ENCODE measurements at places on chromosomes 16 and 17.

DNA sequence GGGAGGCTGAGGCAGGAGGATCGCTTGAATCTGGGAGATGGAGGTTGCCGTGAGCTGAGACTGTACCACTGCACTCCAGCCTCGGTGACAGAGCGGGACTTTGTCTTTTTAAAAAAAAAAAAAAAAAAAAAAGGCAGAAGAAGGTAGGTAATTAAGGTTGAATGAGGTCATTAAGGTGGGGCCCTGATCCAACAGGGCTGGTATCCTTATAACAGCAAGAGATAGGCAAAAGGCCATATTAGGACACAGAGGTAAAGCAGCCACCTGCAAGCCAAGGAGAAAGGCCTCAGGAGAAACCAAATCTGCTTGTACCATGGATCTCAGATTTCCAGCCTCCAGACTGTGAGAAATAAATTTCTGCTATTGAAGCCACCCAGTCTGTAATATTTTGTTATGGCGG, 60.3 kb downstream of the SPAG9 start:
- DNase-seq, result no peak

DNA sequence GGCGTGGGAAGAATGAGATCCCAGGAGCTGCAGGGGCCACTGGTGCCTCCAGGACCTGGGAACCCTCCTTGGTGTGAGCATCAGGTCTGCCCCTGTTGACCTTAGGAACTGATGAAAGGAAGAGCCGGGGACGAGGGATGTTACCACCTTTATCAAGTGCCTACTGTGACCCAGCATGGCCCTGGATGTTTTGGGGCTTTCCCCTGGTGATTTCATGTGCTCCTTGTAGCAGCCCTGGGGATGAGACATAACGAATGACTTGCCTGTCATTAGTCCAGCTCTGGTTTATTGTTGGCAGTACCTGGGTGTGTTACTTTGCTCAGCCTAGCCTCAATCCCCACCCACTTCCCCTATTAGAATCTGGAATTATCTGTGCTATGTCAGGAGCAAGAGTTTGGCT, 39.9 kb downstream of the WSCD1 start:
- DNase-seq, result no peak

DNA sequence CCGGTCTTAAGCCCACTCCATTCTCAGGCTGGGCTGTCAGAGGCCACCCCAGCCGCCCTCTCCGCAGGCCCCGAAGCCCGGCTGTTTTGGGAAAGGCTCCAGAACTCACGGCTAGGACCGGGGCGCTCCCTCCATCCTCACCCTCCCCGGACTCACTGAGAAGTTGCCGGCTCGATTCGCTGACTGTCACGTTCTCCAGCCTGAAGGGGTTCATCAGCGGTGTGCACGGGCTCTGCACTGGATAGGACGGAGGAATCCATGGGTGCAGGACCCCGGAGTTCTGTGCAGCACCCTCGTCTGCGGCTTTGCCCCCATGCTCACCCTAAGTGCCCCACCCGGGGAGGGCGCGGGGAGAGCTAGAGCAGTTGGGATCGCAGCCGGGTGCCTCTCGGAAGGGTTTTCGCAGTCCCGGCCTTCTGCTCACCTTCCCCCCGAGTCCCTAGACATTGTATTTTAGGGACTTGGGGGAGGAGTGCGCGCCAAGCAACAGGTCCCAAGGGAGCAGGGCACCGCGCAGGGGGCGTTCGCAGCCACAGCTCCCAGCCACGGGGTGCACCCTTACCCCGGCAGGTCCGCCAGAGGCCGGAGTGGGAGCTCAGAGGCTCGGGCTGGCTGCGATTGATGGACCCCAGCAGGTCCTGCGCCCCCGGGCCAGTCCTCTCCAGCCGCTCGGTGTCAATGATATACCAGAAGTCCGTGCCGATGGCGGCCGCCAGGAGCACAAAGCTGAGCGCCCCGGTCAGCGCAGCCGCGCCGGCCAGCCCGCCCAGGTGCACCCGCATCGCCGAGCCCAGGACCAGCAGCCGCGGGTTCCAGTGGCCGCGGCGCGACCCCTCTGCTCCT, 1.0 kb downstream of the TMEM114 start:
- DNase-seq, result no peak

DNA sequence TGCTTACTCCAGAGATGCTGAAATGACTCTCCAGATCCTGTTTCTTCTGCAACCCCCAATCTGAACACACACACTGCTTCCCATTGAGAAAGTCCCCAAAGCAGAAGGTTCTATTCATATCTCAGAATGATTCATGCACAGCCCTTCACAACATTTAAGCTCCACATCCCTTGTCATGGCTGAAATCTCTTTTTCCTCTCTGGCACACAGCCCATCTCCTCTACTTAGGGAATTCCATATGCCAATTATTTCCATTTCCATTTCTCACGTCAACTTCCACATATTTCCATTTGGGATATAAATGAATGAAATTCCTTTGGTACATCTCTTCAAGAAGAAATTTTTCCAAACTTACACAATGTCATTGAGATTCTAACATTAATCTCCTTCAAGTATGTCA, 119.6 kb downstream of the CDH11 start:
- no peak for DNase-seq

GRCh38 chr16:19375561-19376158, 42.0 kb upstream of the TMC5 start:
- DNase-seq, result no peak

DNA sequence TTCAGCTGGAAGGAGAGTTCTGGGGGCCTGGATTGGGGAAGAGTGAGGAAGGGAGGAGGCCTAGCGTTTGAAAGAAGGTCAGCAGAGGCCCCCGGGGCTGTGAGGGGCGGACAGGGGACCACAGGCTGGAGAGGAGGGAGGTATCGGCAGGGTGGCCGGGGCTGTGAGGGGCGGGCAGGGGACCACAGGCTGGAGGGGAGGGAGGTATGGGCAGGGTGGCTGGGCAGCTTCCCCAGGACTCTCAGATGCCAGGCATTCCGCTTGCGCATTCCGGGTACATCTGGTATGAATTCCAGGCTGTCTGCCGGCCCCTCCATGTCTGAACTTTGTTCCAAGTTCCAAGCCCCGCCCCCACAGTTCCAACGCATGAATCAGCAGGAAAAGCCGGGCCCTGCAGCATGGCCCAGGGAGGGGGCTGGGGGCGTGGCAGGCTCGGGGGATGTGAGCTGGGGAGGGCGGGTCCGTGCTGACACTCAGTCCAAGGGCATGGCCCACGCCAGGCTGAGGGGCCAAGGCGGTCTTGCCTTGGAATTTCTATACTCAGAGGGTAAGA, 4.3 kb upstream of the TLCD2 start:
- no peak for DNase-seq

- DNase-seq, result no peak
Measured at GRCh38 chr16:12300945-12301500, 324.5 kb downstream of the SNX29 start.
